ENCODE measurements at places on chromosomes 7 and 10.
A peak's percentile ranks its signal among the peaks of the same experiment; 100 is the strongest.

DNA sequence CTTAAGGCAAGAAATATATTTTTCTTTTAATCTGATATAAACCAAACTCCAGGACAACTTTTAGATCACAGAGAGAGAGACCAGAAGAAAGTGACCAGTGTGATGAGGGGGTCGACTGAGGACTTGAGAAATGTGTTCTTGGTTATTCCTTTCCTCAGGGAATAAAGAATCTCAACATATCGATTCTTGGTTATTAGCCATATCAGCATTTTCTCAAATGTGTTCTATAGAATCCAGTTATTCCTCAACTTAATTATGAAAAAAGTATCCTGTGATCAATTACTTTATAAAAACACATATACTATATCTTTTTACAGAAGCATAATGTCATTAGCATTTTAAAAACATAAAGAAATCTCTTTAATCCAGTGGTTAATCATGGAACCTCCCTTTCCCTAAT lies 222.1 kb upstream of the FAM3C start:
- no peak for DNase-seq

DNA sequence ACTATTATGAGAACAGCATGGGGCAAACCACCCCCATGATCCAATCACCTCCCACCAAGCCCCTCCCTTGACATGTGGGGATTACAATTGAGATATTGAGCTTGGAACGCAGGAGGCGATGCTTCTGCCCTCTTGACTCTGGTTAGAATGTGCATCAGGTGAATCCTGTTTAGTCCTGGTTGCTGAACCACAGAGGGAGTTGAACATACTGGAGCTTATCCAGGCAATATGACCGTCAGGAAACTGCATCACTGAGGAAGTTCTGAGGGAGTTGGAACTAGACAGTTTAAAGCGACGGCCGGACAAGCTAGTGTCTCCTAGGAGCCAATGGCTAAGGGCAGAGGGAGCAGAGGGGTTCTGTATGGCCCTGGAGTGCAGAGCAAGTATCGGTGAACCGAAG lies 31.8 kb upstream of the GARS1 start:
- DNase-seq = no peak

DNA sequence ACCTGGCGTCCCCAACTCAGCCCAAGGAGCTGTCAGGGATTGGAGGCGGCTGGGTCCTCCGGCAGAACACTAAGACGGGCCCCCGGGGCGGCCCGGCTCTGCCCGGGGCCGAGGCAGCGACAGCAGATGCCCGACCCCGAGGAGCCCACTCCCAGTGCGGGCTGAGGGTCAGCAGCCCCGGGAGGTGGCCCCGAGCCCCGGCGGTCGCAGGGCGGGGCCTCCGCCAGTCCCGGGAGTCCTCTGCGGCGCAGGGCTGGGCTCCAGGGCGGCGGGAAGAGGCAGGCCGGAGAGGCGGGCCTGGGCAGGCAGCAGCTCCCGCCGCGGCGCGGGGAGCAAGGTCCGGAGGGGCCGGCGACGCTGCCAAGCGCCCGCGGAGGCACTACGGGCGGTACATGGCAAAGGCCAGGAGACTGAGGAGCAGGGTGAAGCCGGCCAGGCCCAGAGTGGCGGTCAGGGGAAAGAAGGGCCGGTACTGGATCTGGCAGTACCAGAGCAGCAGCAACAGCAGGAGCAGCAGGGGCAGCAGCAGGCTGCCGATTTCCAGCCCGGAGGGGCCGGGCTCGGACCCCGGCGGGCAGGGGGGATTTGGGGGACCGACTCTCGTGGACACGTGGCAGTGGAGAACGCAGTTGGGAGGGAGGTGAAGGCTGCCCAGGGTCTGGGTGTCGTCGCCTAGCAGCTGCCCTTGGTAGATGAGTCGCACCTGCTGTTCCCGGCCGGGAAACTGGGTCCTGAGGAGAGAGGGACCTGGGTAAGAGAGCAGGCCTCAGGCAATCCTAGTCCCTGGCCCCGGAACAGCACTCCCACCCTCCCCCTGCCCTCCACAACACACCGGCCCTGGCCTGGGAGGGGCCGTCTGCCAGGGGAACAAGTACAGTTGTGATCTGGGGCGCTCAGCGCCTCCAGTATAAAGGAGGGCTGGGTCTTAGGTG lies 827 bp upstream of the FASTK start:
- DNase-seq = no peak

GRCh38 chr10:96043893-96044715 lies 721 bp downstream of the CCNJ start:
- peak; percentile 38 for DNase-seq

- DNase-seq = no peak
Measured at GRCh38 chr10:96565774-96566173, 21.0 kb downstream of the TM9SF3 start.
